ENCODE measurements at places on chromosomes 3 and 15. TPM values are rescaled to one million over a fixed set of nuclear protein-coding genes. Genes with fewer than 3 reads are reported as not detected.

Gene GP9
- not detected for total RNA-seq

Gene ALAS1
- 34.4 TPM for total RNA-seq

Gene DZIP3
- 2.8 TPM for total RNA-seq

DNA sequence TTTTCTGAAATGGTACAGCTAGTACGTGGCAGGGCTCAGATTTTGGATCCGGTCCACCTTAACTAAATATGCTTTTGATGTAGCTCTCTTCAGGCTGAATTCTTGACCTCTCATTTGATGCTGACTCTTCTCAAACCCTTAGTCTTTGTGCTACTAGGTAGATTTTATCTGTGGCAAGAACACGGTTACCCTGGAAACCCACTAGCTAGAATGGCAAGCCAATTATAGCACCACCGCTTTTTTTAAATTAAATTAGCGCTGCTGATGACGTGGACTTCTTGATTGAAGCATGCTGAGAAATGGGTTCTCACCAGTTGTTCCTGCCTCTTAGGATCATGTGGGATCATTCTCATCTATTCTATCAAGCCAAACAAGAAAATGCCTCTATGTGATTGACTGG lies 421.5 kb downstream of the LPP start:
- DNase-seq, result no peak

DNA sequence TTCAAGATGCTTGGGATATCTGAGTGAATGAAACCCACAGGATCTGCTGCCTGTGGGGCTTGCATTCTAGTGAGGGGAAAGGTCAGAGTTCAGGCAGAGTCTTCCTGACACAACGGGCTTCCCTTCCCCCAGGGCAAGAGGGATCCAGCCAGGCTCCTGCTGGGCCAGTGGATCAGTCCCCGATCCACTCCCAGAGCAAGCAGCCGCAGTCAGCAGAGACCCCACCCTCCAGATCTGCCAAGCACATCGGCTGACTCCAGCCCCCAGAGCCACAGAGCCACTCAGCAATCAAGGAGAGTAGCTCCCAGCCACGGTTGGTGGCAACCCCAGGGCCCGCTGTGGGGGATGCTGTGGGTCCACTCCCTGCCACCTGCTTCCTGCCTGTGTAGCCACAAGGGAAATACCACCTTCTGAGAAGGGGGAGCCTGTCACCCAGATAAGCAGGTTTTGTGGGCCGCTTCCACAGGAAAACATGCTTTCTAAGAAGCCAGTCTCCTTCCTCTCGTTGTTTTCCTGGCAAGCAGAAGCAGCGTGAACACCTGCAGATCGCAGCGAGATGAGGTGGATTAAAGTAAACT lies 44.9 kb downstream of the CPN2 start:
- DNase-seq, result no peak

Gene DISP2
- total RNA-seq, result 0.81 TPM

- no peak for DNase-seq
These were observed 96.2 kb downstream of the DUT start for GRCh38 chr15:48427479-48427878.

Gene CFAP44
- 4.7 TPM for total RNA-seq

GRCh38 chr3:71288269-71288930 lies 295.1 kb downstream of the FOXP1 start:
- no peak for DNase-seq

- no peak for DNase-seq
These were observed 42.6 kb downstream of the KY start for GRCh38 chr3:134608023-134608770.

DNA sequence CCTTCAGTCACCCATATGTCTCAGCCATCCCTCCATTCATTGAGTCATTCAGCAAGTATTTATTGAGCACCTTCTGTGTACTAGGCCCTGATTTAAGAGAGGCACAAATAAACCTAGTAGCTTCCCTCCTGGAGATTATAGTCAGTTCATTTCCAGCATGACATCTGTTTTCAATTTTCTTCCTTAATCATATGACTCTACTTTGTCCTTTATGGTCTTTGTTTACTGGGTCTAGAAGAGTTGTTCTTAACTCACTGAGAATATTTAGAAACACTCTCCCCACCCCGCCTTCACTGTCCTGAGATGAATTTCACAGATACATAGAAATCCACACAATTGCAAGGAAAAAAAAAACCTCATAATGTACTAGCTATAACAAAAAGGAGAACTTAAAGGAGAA lies 44.8 kb upstream of the ADAMTS9 start:
- no peak for DNase-seq

DNA sequence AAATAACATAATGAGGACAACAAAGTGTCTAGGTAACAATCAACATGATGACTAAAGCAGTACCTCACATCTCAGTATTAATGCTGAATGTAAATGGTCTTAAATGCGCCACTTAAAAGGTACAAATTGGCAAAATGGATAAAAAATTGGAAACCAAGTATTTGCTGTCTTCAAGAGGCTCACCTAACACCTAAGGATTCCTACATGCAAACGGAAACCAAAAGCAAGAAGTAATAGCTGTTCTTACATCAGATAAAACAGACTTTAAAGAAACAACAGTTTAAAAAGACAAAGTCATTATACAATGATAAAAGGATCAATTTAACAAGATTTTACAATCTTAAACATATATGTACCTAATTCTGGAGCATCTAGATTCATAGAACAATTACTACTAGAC lies 22.5 kb downstream of the CSNK1G1 start:
- no peak for DNase-seq

- DNase-seq, result no peak
These were observed 470.6 kb upstream of the BCHE start for GRCh38 chr3:166307756-166308350.

Gene AGBL1
- not detected for total RNA-seq

Gene TMCO5A
- not detected for total RNA-seq

DNA sequence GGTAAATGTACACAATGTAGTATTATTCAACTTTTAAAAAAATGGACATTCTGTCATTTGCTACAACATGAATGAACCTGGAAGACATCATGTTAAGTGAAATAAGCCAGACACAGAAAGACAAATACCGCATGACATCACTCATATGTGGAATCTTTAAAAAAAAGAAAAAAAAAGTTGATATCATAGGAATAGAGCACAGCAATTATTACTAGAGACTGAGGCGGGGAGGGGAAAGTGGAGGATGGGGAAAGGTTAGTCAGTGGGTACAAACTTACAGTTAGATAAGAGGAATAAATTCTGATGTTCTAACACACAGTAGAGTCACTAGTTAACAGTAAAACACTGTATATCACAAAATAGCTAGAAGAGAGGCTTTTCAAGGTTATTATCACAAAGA lies 22.2 kb downstream of the RYK start:
- no peak for DNase-seq

GRCh38 chr3:194998948-194999347 lies 272.0 kb downstream of the XXYLT1 start:
- DNase-seq, result no peak

Gene RPL35A
- total RNA-seq, result 710 TPM

- no peak for DNase-seq
These were observed 403.2 kb downstream of the ZBTB20 start for GRCh38 chr3:114743746-114744485.

Measured in HT-29 (cell line).